CD4-positive, alpha-beta T cell treated with Interferon alpha-2 for 1 hour (primary cell): ENCODE measurements at places on chromosomes 16 and 17.

GRCh38 chr17:27920569-27920968 is 27.4 kb upstream of the LYRM9 start:
- no peak for DNase-seq

- DNase-seq = no peak
Measured at GRCh38 chr17:230395-230770, 48.9 kb upstream of the DOC2B start.

GRCh38 chr16:80973991-80974390 is 32.7 kb downstream of the CMC2 start:
- DNase-seq = no peak

DNA sequence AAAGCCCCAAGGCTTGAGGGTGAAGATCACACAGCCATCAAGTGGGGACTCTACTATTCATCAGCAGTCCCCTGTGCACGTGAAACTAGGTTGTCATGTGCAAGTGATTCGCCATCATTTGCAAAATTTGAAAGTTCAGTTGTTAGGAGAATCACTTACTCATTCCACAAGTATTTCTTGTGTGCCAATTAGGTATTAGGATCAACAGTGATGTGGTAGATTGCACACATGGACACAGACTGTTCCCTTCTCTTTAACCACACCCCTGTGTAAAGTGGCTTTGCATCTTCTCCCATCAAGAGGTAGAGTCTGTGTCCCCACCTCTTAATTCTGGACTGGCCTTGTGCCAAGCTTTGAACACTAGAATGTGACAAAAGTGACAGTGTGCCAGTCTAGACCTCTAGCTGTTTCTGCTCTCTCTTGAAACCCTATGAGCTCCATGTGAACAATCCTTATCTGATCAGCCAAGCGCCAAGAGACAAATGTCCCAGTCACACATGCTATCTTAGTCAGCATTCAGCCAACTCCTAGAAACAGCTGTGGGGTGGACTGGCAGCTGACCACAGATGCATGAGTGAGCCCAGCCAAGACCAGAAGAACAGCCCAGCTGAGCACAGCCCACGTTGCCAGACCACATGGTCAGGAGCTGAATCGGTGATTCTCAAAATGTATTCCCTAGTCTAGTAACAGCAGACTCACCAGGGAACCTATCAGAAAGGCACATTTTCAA is 31.5 kb upstream of the SHISA9 start:
- DNase-seq = no peak

GRCh38 chr16:15607700-15608396 is 35.1 kb downstream of the MARF1 start:
- no peak for DNase-seq

DNA sequence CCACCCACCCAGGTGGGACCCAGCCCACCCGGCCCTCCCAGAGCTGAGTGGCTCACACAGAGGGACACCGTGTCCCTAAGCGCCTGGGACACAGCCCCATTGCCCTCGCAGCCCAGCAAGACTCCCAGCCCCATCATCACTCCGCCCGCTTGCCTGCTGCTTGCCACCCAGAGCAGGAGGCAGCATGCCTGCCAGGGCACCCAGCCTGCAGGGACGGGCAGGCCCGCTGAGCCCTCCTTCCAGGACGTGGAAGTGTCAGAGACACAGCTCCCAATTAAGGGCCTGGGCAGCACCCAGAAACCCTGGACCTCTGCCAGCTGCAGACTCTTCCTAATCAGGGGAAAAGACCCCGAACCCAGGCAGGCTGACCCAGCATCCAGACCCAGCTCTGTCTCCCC is 17.2 kb upstream of the OSGIN1 start:
- DNase-seq = no peak

DNA sequence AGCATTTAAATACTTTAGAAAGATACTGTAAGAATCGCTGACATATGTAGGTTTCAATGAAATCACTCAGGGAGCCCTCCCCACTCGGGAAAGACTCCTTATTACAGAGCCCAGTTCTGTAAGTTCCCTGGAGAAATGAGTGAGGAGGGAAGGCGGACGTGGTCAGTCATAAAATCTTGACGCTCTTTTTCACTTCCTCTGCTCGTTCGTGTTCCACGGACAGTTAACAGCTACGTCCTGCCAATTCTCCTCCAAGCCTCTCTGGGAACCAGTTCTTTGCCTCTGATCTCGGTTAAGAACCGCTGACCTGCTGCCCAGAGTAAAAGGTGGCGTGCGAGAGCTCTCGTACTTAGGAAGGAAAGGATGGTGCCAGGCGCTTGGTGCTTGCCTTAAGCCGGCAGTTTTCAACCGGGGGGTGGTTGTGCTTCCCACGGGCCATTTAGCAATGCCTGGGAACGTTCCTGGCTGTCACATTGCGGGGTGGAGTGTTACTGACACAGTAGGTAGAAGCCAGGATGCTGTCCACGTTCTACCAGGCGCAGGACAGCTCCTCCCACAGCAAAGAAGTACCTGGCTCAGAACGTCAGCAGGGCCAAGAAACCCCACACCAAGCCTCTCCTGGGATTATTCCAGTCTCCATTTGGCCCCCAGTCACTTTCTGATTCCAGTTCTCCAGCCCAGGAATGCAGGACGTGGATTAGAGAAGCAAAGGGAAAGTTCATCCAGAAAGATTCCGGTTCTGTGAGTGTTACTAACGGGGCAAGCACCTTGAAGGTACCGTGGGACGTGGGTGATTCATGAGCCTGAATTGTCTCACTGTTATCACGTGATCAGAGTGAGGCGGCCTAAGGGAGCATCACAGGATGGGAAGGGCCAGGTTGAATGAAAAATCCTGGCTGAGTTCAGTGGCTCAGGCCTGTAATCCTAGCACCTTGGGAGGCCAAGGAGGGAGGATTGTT is 87.7 kb downstream of the MRM3 start:
- DNase-seq = no peak

DNA sequence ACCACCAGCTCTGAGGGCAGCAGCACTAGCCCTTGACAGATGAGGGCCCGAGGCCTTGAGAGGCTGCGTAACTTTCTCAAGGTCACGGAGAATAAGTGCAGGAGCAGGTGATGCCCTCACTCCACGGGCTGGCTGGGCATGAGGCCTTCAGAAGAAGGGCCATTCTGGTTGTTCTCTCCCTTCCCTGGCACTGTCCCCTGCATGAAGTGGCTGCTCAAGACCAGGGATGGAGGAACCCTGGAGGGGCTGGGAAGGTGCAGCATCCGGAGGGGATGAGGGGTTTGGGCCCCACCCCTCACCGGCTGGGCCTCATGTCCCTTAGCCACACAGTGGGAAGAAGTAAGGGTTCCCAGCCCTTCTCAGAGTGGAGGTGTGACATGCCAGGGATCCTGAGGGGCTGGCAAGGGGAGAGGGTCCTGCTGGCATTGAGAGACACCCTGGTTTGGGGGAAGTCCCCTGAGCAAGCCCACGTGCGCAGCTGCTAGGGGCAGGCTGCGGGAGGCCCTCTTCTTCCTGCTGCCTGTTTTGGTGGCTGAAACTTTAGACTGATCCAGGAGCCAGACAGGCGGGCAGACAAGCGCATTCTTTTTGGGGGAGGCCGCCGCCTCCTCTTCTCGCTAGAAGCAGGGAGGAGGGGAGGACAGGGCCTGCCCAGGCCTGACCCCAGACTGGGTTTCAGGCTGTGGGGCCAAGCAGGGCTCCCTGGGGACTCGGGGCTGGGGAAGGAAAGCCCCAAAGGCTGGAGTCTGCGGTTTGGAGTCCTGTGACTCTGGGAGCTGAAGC is 74.0 kb downstream of the N4BP1 start:
- DNase-seq = no peak

GRCh38 chr16:49734331-49734730 is 121.6 kb downstream of the ZNF423 start:
- no peak for DNase-seq

- DNase-seq = no peak
Measured at GRCh38 chr16:69931631-69932030, 19.5 kb upstream of the CLEC18A start.

DNA sequence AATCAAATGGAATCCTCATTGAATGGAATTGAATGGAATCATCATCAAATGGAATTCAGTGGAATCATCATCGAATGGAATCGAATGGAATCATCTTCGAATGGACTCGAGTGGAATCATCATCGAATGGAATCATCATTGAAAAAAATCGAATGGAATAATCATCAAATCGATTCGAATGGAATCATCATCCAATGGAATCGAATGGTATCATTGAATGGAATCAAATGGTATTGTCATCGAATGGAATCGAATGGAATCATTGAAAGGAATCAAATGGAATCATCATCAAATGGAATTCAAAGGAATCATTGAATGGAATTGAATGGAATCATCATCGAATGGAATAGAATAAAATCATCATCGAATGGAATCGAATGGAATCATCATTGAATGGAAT is 619.3 kb downstream of the TP53TG3F start:
- no peak for DNase-seq

DNA sequence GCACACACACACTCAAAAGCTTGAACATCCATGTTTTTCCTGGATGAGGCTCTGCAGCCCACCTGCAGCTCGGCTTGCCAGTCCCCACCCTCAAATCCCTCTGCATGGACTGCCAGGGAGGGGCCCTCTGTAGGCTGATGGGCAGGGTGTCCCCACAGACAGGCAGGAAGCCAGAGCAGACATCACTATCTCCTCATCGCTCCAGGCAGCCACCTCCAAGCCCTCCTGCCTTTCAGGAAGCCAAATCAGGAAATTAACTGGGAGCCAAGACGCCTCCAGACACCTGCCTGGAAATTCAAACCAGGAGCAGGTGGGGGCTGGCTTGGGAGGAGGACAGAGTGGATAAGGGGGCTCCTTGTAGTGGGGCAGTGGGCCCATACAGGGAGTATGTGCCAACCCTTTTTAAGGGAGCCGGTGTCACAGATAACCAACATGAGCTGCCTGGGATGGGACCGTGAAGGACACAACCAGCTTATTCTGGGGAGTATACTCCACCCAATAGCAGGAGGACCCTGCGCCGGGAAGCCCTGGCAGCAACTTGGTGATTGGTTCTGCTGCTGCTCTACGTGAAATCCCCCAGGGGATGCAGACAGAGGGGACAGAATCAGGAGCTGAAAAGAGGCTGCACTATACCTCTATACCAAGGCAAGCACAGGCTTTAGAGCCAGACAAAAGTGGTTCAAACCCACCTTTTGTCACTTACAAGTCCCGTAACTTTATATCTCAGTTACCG is 139.1 kb downstream of the CCT6B start:
- DNase-seq = no peak

GRCh38 chr17:4658478-4659305 is 17.2 kb upstream of the ALOX15 start:
- DNase-seq = no peak

GRCh38 chr16:67883146-67883871 is 1.4 kb upstream of the NRN1L start:
- DNase-seq = no peak
